ENCODE measurements at places on chromosomes 6 and 20.

DNA sequence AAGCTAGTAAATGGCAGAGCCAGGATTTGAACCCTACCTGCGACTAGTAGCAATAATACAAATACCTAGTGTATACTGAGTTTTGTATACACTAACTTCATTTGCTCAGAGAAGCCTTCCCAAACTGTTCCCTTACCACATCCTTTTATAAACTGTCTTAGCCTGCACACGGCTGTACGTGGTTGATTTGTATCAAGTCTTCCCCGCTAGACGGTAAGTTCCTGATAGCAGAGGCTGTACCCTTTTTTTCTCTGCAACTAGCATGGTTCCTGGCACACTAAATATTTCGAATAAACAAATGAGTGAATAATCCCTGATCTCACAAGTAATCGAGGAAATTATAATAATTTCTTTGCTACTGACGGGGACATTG is 636 bp downstream of the RTF2 start:
- DNase-seq = no peak

DNA sequence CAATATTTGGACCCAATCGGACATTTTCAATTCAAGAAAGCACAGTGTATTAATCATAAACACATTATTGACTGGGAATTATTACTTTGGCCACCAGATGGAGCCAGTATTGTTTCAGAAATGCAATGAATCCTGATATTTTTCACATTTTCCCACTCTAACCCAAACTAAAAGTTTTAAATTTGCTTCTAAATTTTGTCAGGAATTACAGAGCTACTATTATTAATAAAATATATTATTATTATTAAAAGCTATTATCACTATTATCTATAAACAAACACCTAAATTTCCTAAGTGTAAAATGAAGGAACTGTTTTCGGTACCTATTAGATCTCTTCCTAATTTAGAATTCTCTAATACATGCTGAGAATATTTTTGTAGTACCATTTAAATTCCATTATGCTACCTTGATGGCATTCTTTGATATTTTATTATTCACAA is 245.3 kb downstream of the OGFRL1 start:
- DNase-seq = no peak

DNA sequence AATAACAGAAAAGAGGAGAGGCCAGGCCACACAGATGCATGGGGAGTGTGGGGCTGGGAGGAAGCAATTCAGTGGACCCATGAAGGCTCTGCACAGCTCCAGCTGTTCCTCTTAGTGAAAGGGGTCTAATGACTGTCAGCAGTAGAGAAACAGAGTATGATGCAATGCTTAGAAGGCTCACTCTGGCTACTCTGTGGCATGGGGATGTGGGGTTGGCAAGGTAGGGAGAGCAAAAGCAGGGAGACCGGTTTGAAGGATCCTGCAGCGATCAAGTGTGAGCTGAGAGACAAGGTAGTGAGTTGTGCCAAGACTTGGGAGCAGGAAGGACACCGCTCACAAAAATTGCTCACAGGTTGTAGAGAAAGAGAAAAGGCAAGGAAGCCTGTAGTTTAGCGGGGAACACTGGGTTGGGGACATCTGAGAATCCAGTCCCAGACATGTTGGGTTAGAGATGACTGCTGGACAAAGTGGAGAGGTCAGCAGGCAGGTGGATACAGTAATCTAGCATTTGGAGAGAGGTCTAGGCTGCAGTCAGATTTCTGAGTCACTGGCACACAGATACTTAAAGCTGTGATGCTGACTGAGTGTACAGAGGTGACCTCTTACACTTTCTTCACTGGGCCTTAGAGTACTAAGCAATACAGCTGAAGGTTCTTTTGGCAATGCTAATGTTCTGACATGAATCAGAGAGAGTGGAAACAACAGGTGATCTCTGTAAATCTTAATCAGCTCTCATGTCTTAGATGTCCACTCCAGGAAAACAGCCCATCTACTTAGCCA is 27.1 kb downstream of the NAPB start:
- no peak for DNase-seq

GRCh38 chr6:63816982-63817436 is 181.4 kb downstream of the PHF3 start:
- peak; percentile 38 for DNase-seq

DNA sequence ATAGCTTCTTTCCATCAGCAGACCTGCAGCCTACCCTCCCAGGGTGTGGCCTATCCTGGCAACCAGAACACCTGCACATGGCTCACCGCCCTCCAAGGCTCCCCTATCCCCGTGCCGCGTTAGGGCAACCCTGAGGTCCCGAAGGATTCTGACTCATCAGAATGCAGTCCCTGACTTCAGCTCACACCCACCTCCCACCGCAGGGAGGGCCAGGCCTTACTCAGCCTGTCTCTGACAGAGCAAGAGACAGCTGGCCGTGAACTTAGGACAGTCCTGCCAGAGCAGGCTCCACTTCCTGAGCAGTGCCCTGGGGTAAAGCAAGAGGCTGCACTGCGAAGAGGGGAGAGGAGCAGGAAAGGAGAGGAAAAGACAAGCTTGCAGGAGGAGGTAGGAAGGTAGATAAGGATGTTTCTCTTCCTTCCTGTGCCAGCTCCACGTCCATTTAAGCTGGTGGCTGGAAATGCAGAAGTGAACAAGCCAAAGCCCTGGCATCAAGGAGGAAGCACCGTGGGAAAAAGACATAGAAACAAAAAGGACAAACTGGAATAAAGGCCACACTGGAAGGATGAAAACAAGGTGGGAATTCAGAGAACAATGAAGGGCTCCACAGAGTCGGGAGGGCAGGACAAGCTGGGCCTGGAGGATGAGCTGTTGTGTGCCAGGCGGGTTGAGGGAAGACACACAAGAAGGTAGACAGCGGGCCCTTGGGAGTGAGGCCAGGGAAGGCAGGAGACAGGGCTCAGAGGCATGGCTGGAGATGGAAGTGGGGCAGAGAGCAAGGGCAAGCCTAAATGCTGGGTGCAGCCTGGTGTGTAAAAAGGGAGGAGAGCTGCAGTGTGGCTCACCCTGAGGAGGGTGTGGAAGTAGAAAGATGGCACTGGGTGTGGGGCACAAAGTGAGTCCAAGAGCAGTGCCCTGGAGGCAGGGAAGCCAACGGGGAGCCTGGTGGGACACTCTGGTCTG is 102.7 kb downstream of the SLC23A2 start:
- DNase-seq = peak; percentile 89

- no peak for DNase-seq
Observed at GRCh38 chr20:1945134-1945618, 48.7 kb downstream of the PDYN start.

GRCh38 chr6:27726619-27727023 is 185.6 kb downstream of the OR2B2 start:
- DNase-seq = peak; percentile 79

- DNase-seq = no peak
Observed at GRCh38 chr20:64145458-64146300, 18.6 kb upstream of the MYT1 start.

DNA sequence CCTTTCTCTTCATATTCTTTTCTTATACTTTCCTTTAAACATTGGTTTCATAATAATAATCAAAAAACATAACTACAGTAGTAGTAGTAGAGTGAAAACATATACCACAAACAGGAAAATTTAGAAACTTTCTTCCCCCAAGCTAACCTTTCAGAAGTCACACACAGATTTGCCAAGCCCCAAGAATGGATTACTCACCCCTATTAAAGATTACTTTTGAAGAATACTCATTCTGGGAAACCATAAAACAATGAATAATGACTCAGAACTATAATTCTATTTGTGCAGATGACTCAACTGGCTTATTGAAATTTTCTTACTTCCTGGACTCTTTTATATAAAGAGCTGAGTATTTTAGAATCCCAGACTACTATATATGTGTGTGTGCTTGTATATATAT is 119.4 kb upstream of the GJE1 start:
- DNase-seq = peak; percentile 95

DNA sequence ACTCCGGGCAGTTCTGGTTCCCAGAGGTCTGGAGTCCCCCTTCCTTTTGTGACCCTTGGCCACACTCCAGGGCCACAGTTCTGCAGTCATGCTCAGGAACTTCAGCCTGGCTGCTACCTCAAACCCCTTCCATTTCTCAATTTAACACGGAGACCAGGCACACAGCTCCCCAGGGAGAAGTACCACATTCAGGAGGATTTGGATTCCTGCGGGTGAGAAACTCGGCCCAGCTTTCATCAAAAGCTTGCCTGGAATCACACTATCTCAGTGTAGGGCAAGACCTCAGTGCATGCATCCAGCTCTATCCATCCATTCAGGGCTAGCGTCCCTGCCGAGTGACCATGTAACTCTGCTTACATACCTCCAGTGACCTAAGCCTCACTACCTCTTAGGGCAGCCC is 16.8 kb upstream of the IP6K3 start:
- DNase-seq = no peak

DNA sequence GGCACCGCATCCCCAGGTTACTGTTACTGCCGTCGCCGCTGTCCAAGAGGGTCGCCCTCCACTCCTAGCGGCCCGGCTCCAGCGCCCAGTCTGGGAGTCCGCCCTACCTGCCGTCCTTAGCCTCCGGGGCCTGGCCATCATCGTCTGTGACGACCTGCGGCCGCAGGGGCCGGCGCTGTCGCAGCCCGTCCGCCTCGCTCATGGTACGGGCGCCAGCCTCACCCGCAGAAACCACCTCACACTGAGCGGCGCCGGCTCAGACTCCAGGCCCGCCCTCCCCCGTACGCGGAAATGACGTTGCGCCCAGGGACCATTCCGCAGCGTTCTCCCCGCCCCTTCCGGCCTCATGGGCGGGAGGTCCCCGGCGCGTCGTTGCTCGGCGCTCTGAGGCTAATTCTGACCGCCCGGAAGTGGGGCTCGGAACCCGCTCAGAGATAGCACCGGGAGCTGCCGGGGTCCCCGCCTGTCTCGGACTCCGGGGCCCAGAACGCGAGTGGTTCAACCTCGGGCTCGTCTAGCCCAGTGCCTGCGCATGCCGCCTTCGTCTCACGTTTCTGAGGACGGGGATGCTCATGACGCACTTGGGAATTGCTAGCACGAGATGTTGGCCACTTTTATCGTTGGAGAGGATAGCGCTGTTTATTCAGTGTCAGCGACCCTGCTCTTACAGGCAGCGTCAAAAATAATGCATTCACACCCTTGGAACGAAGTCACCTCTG is at the start of gene APMAP:
TSS of gene APMAP (minus strand) at position 265 of the 719 bp plus-strand sequence. CDS start at position 202, 63 bp downstream.
- DNase-seq = peak; percentile 89

DNA sequence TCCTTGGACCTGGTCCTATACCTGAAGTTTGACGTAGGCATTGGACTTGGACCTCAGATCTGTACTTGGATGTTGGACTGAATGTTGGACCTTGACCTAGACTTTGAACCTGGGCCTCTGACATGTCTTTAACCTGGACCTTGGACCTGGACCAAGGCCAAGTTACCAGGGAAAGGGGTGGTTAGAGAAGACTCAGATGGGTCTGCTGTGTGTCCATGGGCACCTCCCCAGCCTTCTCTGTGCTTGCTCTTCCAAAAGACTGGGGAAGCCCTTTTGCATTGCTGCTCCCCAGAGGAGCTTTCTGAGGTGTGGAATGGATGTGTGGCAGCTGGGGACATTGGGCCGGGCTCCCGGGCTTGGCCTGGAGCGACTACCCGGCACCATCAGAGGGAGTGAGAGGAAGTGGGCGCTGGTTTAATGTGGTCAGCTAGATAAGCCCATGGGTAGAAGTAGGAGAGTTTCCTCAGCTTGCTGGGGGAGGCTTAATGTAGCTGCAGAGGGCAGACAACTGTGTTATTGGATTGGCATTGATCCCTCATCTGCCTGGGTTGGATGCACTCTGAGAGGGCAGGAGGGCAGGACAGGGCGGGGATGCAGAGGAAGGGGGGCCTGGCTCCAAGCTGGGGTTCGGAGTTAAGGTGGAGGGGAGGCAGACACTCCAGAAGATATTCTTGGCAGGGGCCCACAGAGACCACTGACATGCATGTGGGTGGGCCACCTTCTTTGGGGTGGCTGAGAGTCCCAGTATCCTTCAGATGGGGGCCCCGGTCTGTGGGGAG is 4.2 kb downstream of the SCRT2 start:
- no peak for DNase-seq

DNA sequence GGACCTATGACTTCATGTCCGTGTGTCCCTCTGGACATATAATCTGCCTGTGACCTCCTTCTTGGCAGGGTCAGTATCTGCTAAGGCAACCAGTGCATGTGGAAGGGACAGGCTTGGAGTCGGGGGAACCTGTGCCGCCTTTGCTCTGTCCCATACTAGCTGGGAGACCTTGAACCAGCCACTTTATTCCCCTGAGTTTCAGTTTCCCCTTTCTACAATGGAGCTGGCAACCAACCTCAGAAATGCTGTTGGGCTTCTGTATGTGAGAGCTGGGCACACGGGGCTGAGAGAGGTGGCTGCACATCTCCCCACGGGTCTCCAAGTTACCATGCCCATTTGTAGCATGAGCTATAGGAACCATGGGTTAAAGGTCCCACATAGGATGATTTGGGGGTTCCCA is 53.8 kb downstream of the CD40 start:
- DNase-seq = no peak

- peak; percentile 36 for DNase-seq
Observed at GRCh38 chr20:13220904-13221297, at the start of gene ISM1. Gene ISM1, plus strand, starts transcription at chr20:13221274. Its CDS starts 503 bp downstream, at chr20:13221777.

- no peak for DNase-seq
Observed at GRCh38 chr6:25333471-25333870, 54.3 kb downstream of the CARMIL1 start.

DNA sequence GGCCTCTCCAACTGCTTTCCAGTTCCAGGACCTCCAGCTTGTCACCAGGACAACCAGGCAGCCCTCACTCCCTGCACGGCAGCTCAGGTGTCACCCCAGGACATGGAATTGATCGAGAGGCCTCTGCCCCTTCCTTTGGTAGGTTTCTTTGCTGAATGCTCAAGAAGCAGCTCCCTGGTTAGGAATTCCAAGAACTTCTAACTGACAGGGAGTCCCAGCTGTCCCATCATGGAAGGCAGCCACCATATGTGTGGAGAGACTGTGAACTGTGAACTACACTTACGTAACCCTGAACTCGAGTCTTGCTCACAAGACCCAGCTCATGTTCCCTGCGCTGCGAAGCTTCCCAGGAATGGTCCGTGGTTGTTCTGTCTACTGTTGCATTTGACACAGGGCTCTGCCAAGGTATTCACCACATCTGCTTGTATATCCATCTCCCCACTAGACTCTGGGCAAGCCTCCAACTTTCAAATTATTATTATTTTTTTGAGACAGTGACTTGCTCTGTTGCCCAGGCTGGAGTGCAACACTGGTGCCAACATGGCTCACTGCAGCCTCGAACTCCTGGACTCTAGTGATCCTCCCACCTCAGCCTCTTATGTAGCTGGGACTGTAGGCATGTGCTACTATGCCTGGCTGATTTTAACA is 35.7 kb downstream of the MGME1 start:
- DNase-seq = no peak

- DNase-seq = no peak
Observed at GRCh38 chr6:34531580-34532201, 24.4 kb downstream of the SPDEF start.

GRCh38 chr20:19889011-19889953 is 127.9 kb upstream of the NAA20 start:
- DNase-seq = peak; percentile 79

DNA sequence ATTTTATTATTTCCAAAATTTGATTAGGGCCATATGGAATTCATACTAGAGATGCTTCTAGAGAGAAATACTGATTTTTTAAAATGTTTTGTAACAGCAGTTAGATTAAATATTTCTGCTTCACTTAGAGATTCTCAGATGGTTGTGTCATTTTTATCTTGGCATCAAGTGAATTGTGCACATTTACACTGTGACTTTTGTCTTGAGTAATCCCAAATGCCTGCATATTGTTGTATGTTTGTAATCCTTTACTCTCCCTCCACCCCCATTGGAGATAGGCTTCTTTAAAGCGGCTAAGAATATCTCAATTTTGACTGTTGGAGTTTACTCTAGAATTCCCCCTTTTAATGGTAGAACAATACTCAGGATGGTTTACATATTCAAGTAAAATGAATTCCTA is 19.0 kb downstream of the STX16 start:
- DNase-seq = no peak
